CD8-positive, alpha-beta T cell (primary cell): ENCODE measurements at places on chromosomes 6 and 20. TPM values are rescaled to one million over a fixed set of nuclear protein-coding genes. Genes with fewer than 3 reads are reported as not detected.

- DNase-seq = no peak
Observed at GRCh38 chr6:50361641-50362331, 312.1 kb upstream of the DEFB112 start.

DNA sequence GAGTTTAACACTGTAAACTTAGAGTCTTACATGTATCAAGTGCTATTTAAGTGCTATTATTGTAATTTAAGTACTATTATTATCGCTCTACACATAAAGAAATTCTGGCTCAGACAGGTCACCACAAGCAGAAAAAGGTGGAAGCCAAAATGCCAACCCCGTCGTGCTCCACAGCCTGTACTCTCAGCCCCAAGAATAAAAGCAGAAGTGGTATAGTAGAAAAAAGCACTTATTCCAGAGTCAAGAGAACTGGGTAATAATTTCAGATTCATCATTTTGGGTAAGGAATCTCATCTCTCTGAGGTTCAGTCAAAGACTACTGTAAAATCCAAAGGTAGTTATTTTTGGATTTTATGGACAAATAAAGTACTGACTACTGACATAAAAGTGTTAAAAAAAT lies 943 bp downstream of the ZUP1 start:
- no peak for DNase-seq

DNA sequence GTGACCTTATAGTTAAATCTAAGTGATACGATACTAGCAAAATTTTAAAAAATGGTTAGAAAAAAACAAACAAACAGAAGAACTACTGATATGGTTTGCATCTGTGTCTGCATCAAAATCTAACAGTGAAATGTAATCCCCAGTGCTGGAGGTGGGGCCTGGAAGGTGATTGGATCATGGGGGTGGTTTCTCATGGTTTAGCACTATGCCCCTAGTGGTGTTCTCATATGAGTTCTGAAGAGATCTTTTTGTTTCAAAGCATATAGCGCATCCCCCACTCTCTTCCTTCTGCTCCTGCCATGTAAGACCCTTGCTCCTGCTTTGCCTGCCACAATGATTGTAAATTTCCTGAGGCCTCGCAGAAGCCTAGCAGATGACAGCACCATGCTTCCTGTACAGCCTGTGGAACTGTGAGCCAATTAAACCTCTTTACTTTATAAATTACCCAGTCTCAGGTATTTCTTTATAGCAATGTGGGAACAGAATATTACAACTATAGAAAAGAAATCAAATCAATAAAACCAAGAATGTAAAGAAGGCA lies 5.4 kb downstream of the FBXL4 start:
- no peak for DNase-seq

DNA sequence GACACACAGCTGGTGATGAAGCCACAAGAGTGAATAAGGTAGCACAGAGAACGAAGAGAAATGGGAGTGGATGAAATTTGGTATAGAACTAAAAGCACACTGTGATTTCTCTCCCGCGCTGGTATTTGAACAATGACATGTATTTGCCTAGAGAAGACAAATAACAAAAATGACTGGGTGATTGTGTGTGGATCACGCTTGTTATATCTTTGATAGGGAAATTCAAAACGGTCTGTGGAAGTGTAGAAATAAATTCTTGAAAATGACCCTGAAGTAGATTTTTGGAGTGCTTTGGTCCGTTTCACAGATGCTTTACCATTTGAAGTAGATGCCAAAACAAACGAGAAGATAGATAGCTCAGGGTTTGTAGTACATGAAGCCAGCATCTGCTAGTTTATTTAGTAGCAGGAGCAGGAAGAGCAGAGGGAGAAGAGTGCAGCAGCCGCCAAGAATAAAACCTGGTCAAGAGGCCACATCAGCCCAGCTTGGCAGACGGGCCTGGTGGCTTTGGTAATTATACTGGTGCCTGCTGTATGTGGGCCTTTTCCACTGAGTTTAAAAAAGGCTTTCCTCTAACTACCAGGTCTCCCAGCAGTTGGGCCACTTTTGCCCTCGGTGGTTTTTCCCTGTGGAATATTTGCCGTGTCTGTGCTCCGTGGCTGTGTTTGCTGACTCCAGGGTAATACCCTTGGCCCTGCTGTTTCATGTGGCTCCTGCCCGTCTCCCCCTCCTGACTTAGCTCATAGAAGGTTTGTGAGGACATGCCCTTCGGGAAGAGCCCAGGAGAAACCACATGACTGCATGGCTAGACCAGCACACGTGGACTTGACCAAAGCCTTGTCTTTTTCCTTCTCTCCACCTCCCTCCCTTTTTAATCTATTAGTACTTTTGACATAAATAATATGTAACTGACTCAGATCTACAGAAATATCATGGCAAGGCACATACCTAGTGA lies 294.0 kb downstream of the SOX4 start:
- DNase-seq = no peak

GRCh38 chr6:34393191-34393965 lies 909 bp upstream of the NUDT3 start:
- no peak for DNase-seq

DNA sequence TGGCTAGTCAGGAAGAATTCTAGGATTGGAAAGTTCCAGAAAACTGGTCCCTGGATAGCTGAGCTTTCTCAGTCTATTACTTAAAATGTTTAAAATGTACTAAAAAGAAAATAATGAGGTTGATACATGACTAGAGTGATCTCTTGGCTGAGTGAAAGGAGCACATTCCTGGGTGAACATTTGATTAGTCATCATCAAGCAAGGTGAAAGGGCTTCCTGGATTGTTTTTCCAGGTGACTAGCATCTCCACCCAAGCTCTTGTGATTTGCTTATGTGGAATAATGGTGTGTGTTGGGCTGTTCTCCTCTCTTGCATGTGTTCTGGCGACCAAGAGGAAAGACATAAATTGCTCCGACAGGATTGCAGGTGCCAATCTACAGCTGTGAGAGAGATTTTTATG lies 42.9 kb downstream of the PKIB start:
- DNase-seq = no peak

The DEFB123 gene
- total RNA-seq = not detected

The ADGRF5 gene
- not detected for total RNA-seq
